ENCODE measurements at places on chromosomes 16 and 17.
A peak's percentile ranks its signal among the peaks of the same experiment; 100 is the strongest.

- no peak for DNase-seq
Observed at GRCh38 chr16:24639769-24640168, 89.7 kb upstream of the TNRC6A start.

DNA sequence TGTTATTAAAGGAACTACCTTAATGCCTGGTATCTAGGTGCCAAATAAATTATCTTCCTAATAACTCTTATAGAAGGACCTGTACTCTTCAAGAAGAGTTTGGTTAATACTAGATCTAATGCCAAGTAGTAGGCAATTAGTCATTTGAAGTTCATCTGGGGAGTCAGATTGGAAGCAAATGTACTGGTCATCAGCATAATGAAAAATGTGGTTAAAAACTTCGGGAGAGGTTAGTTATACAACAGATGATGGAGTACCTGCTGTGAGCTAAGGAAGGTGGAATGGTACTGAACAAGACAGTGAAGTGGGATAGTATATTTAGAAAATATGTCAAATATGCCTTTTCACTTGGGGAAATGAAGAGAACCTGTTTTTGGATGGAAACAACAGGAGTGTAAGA is 49.2 kb downstream of the TNRC6A start:
- DNase-seq: no peak

- DNase-seq: peak; percentile 26
Observed at GRCh38 chr17:51487947-51488346, 227.6 kb downstream of the UTP18 start.

GRCh38 chr17:67995570-67996263 is 552 bp downstream of the C17orf58 start:
- DNase-seq: peak; percentile 23

GRCh38 chr17:31148205-31148604 is 53.4 kb downstream of the NF1 start:
- no peak for DNase-seq

DNA sequence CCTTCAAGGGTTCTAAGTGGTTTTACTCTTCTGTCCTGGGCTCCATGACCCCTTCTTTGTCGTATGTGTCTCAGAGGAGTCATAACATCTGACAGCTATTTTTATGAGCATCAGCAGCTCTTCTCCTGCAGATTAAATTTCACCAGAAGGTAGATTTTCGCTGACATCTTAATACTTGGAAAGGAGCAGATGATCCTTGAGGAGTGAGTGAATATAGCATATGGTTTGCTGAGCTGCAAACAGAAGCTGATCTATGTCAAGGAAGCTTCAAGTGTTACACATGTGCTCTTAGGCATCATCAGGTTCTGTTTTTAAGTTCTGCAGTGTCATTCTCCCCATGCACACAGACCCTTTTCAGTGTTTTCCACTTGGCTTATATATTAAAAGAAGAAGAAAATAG is 49.2 kb upstream of the MYH2 start:
- DNase-seq: no peak

- DNase-seq: no peak
Observed at GRCh38 chr17:29379084-29379991, 10.8 kb upstream of the TAOK1 start.

DNA sequence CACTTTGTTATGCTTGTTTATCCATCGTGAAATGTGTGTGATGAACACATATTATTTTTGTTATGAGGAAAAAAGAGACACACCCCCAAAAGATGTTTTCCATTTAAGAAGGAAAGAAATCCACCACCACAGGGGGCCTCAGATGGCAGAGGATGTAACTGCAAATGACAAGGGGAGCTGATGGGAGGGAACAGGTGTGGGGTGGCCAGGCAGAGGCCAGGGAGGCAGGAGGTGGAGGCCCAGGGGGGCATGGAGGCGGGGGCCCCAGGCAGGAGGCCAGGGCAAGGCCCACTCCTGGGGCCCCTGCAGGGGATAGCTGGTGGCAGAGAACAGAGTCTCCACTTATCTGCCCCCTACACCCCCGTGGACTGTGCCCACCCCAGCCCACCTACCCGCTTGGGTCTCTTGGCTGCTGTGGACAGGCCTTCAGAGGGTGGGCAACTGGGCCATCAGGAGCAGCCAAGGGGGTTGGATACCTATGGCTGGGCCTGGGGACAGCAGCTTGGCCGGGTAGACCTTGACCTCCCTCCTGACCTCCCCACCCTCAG is 28.0 kb downstream of the PPL start:
- DNase-seq: no peak

DNA sequence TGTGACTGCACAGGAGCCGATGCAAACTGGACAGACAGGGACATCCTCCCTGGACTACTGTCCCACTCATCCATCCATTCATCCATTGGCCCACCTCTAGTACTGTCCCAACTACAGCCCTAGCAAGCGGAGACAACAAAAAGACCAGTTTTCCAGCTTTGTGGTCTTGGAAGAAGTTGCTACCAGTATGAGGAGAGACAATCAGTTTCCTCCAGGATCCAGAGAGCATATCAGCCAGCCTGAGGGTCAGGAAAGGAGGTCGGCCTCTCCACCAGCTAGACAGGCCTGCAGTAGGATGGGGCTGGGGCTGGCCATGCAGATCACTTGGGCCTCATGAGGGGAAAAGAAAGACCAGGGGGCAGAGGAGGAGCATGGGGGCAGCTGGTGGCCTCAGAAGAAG is 16.8 kb downstream of the KRT33A start:
- no peak for DNase-seq

DNA sequence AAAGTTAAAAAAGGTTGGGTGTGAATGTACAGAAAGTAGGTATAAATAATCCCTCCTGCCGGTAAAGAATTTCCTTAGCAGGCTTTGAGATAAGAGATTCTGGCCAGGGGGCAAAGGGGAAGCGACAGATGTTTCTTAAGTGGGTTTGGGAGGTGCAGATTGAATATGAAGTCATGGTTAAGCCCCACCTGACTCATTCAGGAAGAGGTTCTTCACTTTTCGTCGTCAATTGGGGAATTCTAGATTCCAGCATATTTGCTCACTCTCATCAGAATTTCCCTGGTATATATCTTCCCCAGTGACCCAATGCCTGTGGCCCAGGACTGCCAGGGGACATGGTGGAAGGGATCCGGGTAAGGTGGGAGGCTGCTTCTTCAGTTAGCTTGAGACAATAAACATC is 127.8 kb downstream of the CPPED1 start:
- no peak for DNase-seq

DNA sequence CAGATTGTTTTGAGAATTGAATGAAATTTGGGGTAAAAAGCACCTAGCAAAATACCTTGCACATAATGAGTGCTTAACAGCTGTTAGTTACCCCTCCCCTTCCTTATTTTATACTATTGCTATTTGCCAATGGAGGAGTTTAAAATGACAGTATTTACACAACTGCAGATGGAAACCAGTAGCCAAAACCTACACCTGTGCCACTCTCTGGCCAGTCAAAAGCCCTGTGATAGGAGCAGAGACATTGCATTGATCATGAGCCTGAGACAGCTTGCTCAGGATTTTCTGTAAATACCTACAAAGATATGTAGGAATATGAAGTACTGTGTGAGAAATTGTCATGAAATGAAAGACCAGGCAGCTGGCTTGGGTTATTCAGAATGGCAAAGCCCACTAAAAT is 115.3 kb upstream of the HLF start:
- DNase-seq: no peak

GRCh38 chr16:85601272-85601639 is 11.9 kb upstream of the GSE1 start:
- DNase-seq: no peak

DNA sequence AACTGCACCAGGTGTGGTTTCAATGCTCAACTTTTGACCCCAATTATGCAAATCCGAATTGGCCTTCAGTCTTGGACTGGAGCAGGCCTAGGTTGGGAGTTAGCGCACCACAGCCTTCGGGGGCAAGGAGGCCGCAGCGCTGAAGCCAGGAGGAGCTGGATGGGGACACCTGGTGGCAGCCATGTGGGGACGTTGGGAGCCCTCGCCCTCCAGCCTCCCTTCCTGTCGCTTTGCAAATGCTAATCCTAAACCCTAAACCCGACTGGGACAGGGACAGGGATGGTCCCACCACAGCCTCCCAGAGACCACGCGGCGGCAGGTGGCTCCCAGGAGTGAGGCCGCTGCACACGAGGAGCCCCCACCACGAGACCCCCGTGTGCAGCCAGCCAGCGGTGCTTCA is 58.7 kb downstream of the KLHDC4 start:
- DNase-seq: no peak

GRCh38 chr17:78226759-78227454 is 4.5 kb upstream of the TMEM235 start:
- DNase-seq: no peak

DNA sequence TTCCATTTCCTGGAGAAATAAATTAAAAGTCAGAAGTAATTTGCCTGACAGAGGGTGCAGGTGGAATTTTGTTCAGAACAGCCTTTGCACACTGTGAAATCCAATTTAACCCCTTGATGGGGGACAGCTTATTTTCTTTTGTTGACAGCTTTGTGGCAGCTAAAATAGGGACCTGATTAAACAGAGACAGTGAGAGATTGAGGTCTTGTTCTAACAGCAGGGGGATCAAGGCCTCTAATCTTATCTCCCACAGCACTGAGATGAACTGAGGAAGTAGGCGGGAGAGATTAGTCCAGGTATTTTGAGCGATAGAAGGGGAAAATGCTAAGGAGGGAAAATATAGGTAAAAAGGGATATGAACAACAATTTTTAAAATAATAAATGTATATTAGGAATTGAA is 1491.4 kb upstream of the GOT2 start:
- no peak for DNase-seq

GRCh38 chr16:56409195-56409594 is 16.1 kb downstream of the AMFR start:
- no peak for DNase-seq

DNA sequence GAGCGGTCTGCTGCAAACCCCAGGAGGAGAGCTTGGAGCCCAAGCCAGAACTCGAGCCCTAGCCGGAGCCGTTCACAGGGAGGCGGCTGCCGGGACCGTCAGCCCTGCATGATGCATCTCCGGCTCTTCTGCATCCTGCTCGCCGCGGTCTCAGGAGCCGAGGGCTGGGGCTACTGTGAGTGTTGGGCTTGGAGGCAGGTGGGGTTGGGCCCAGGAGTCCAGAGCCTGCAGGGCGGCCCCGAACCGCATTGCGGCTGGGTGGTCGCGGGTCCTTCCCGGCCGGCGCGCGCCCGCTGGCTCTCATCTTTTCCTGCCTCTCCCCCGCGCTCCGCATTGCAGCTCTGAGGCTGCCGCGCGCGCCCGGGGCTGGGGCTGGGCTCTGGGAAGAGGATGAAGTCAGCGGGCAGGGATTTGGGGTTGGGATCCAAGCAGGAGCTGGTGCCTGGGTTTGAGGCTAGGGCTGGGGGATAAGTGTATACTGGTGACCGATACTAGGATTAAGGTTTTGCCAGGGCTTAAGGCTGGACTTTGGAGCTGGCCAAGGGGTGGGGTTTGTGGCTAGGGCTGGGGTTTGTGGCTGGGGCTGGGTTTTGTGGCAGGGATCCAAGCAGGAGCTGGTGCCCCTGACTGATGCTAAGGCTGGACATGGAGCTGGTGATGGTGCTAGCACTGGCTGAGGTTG is 532 bp downstream of the CNTNAP1 start:
- no peak for DNase-seq

DNA sequence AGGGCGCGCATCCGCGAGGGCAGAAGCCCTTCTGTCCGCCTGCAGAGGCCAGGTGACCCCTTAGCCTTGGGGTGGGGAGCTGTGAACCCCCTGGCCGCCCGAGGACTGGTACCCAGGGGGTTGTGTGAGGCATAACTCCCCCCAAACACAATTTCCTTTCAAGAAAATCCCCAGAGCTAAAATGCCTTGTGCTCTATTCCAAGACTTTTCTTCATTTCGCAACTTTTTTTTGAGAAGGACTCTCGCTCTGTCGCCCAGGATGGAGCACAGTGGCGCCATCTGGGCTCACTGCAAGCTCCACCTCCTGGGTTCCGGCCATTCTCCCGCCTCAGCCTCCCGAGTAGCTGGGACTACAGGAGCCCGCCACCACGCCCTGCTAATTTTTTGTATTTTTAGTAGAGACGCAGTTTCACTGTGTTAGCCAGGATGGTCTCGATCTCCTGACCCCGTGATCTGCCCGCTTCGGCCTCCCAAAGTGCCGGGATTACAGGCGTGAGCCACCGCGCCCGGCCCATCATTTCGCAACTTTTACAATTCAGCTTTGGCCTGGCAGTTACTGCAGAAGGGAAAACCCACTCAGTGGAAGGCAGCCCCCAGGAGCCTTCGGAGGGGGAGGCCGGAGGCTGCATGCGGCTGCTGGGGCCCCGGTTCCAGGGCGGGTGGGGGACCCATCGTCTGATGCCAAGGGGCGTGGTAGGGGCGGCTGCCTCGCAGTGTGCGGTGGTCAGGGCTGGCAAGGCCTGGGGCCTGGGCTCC is 963 bp upstream of the APRT start:
- no peak for DNase-seq

DNA sequence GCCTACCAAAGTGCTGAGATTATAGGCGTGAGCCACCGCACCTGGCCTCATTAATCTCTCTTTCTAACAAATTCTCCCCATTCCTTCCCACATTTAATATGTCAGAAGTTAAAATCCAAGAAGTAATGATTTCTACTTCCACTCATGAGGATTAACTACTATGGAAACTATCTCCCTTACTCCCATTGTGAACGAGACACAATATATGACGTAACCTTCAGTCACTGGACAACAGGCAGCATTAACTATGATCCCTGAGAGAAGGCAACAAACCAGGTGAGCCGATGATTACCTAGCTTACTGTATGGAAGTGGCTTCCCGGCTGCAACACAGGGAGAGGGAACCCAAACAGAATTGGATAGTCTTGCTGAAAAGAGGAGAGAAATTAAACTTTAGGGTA is 20.0 kb downstream of the GLG1 start:
- no peak for DNase-seq

DNA sequence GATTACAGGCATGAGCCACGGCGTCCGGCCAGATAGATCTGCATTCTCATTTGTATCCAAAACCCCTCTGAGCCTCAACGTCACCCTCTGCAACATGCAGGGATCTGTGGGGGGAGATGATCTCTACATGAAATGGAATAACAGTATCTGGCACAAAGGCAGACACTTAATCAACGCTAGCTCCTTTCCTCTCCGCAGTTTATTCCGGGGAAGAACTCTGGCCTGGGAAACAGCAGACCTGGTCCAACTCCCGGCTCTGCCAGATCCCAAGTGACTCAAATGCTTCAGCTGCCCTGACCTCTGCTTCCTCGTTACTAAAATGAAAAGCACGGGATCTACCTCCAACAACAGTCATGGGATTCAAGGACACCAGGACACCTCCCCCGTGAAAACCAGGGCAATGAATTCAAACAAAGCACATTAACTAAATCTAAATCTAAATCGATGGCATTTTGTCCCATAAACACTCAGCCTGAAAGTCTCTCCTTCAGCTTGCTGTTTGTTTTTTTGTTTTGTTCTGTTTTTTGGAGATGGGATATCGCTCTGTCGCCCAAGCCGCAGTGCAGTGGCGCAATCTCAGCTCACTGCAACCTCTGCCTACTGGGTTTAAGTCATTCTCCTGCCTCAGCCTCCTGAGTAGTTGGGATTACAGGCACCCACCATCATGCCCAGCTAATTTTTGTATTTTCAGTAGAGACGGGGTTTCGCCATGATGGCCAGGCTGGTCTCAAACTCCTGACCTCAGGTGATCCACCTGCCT is 78.2 kb downstream of the NXN start:
- DNase-seq: no peak

Data from neuronal stem cell (in vitro differentiated cells).